ENCODE measurements at places on chromosomes 7 and 10.

GRCh38 chr7:98661607-98662006 is 44.5 kb downstream of the NPTX2 start:
- DNase-seq: no peak

GRCh38 chr7:137987968-137988367 is 13.9 kb downstream of the CREB3L2 start:
- DNase-seq: no peak

GRCh38 chr7:69032848-69033247 is 565.4 kb upstream of the AUTS2 start:
- no peak for DNase-seq

- no peak for DNase-seq
Observed at GRCh38 chr10:117699436-117700075, 157.0 kb downstream of the EMX2 start.

DNA sequence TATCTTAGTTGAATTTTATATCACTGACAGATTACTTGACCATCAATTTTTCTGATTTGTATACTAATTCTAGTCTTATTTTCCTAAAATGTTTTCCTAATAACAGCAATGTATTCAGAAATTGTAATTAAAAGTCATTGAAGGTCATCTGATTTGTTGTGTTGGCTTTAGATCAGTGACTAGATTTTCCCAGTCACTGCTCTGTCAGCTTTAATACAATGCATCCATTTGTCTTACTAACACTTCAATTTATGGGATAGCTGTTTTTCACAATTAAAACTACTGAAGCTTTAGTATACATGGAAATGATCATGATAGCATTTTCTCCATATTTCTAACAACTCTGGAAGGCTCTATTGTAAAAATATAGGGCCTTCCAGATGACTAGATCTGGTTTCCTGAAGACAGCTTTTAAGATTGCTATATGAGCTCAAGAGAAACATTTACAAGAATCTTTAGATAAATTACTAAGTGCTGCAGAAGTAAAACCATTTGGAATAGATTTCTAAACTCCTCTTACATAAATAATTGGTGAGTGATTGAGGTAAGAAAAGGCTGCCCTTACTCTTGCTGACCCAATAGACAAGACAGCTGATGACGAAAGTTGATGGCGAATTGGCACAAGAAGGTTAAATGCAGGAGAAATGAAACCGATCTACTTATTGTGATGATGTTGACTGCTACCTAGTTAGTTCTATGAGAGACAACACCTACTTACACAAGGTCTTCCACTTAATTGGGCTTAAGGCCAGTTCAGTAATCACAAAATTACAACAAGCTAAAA is 74.1 kb downstream of the LRRTM3 start:
- no peak for DNase-seq

DNA sequence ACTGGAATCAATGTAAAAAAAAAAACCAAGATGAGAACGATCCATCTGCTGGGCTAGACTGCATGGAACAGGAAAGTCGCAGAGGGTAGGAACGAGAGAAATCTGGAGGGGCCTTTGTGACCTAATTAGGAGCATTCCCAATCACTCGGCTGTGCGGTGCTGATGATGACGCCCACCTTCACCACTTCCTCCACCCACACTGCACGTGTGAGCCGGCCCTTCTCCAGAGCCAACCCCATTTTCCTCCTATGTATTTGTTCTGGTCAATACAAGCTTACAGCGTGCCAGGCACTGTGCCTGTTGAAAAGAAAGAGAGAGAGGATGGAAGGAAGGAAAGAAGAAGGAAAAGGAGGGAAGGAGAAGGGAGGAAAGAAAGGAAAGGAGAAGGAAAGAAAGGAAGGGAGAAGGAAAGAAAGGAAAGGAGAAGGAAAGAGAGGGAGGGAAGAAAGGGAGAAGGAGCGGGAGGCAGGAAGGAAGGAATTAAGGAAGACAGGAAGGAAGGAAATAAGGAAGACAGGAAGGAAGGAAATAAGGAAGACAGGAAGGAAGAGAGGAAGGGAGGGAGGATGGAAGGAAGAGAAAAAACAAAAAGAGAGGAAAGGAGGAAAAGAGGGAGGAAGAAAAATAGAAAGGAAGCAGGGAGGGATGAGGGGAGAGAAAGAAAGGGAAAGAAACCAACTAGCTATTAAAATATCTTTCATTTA is 35.5 kb upstream of the PTF1A start:
- DNase-seq: no peak

GRCh38 chr10:109906316-109906715 is 17.0 kb downstream of the XPNPEP1 start:
- no peak for DNase-seq

DNA sequence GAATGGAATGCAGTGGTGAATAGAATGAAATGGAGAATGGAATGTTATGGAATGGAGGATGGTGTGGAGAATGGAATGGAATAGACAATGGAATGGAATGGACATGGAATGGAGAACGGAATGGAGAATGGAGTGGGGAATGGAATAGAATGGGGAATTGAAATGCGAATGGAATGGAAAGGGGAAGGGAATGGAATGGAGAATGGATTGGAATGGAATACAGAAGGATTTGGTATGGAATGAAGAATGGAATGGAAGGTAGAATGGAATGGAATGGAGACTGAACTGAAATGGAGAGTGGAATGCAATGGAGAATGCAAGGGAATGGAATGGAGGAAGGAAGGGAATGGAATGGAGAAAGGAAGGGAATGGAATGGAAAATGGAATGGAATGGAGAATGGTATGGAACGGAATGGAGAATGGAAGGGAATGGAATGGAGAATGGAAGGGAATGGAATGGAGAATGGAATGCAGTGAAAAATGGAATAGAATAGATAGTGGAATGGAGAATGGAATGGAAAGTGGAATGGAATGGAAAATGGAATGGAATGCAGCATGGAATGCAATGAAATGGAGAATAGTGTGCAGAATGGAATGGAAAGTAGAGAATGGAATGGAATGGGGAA is 94.8 kb downstream of the NSUN6 start:
- DNase-seq: no peak

DNA sequence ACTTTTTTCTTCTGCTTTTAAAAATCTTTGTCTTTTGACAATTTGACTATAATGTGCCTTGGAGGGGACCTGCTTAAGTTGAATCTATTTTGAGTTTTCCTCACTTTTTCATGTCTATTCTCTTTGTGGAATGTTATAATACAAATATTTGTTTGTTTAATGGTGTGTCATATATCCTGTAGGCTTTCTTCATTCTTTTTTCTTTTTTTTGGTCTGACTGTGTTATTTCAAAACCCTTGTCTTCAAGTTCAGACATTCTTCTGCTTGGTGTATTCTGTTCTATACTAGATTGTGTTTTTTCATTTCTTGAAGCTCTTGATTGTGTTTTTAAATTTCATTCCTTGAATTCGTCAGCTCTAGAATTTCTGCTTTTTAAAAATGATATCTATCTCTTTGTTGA is 228.2 kb downstream of the STK31 start:
- no peak for DNase-seq

GRCh38 chr7:155799514-155799913 is 12.7 kb downstream of the SHH start:
- DNase-seq: no peak

- peak; percentile 34 for DNase-seq
Observed at GRCh38 chr7:13897819-13898218, 91.6 kb downstream of the ETV1 start.

GRCh38 chr10:102596506-102596971 is 47.7 kb upstream of the TRIM8 start:
- peak; percentile 62 for DNase-seq

DNA sequence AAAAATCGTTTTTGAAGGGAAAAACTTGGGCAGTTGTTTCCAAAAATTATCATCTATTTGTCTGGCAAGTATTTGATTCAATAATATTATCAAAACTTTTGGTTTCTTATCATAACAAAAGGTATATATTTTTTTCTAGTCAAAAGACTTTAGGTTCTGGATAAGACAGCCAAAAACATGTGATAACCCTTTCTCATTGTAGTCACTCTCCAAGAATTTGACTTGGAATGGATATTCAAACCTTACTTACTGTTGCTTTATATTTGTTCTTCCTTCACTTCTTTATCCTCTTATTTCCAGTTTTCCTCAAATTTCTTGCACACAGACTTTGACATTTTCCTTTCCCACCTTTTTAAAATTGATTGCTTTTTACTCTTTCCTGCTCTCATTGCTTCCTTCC is 140.9 kb upstream of the FAM3C start:
- no peak for DNase-seq

DNA sequence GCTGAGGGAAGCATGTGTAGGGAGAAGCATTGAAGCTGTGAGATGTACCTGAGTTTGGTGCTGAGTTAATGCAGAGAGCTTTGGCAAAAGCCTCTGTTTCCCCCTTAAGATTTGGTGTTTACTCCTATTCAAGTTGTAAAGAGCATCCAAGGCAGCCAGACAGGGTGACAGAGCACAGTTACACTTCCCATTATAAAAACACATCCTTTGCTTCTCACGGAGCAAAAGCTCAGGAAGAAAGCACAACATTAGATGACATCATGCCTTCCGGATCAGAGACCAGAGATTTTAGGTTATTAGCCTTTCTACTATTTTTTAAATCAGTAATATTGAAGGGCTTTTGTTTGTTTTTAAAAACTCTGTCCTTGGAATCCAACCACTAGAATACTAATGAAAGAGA is 182.9 kb downstream of the DOCK4 start:
- DNase-seq: no peak

GRCh38 chr7:135584362-135585353 is 26.9 kb downstream of the NUP205 start:
- peak; percentile 62 for DNase-seq

DNA sequence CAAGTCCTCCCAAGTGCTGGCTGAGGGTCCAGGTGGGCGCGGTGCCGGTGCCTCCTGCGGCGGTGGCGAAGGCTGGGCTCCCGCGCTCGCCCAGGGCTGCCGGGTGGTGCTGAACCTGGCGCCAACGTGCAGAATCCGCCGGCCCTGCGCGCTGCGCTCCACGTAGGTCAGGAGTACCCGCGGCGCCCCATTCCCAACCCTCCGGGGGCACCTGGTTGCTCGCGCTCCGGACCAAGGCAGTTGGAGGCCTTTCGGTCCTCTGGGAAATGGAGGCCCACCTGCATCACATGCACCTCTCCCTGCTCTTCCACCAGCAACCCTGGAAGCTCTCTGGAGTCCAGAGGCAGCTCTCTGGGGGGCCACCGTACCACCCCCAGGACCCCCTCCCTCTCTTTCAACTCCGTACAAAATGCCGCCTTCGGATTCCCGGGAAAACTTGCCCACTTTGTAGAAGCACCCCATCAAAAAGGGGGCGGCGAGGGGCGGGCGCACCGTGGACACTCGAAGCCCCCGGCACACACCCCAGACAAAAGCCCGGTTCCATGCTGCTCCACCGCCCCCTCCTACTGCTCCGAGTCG is 745 bp downstream of the SLC16A9 start:
- DNase-seq: no peak

DNA sequence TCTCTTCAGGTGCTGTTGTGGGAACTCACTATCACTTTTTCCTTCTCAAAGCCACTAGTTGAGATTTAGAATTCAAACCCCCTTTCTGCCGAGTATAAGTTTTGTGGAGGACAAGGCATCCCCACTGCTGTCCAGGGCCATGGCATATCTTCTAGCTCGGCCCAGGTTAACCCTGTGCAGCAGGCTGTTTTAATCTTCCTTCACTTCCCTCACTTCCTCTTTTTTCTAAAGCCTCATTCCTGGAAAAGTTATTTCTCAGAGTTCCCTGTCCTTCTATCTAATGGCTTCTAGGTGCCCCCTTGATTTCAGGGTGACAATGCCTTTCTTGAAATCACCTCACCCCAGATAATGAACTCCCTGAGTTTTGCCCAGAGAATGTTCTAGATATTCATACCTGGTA is 222.3 kb downstream of the SNX10 start:
- DNase-seq: no peak

- no peak for DNase-seq
Observed at GRCh38 chr10:73398024-73398423, 15.8 kb downstream of the ANXA7 start.

DNA sequence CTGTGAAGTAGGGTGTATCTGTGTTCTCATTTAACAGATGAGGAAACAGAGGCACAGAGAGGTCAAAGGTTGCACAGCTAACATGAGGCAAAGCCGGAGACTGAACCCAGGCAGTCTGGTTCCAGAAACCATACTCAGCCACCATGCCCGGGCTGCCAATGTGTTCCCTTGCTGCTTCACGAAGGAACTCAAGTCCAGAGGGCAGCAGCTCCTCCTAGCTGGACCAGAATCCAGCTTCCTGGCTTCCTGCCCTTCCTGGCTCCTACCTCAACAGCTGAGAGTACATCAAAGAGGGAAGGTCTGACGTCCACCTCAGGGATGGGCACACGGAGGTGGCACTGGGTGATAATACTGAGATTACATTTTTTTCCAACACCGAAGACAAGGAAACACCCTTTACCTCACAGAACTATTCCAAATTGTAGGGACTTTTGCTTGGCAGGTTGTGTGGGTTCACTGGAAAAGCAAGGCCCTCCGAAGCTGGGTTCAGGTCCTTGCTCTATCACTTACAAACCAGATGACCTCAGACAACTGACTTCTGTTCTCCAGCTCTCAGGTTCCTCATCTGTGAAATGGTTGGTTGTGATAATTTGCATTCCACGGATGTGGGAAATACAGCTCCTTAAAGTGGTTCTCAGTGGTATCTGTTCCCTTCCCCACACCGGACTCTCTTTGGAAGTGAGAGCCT is 154.1 kb upstream of the ZMIZ1 start:
- no peak for DNase-seq

- DNase-seq: no peak
Observed at GRCh38 chr10:119728172-119728800, 2.4 kb downstream of the INPP5F start.

- DNase-seq: no peak
Observed at GRCh38 chr7:156014201-156014600, 201.9 kb upstream of the SHH start.

DNA sequence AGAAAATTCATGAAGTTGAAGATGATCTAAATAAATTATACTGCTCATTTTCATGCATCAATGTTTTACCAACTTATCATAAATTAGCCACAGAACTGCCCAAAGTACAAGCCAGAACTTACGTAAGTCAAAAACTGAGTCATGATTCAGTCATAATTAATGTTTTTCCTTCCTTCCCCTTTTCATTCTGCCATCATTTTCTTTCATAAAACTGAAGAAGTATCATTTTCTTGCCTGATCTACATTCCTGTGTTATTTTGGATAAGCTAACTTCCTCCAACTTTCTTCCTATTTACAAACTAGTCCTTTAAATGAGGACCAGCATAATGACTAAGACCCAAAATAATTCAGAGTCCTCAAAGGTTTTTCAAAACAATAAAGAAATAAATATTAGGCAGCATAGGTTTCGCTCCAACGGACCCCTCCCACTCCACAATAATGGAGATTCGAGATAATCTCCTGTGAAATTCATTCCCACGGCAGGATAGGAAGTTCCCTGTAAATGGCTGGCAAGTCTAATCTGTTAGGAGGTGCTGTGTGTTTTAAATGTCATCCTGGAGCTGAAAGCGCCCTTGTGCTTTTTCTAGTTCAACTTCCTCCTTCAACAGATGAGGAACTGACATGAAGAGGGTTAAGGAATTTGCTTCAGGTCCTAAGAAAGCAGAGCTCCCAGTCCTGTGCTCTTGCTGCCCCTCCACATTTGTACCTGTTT is 218.9 kb downstream of the DOCK4 start:
- peak; percentile 71 for DNase-seq

Data from IMR-90 (cell line).